ENCODE measurements at places on chromosomes 7 and 10. TPM values are rescaled to one million over a fixed set of nuclear protein-coding genes. Genes with fewer than 3 reads are reported as not detected.

DNA sequence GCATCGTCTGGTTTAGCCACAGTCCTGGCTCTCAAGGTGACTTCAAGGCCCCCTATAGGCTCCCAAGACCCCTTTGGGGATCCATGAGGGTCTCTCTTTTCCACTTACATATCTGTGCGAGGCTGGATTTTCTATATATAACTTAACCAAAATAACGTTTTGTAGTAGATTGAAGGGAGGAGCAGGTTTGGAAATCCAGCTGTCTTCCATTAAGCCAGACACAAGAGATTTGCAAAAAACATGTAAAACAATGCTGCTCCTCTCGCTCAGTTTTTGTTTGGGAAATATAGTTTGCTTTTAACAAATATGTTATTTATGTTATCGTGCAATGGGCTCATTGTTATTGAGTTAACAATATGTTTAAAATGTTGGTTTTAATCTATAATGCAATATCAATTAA, 811.2 kb downstream of the TYW1 start:
- DNase-seq: no peak

GRCh38 chr10:98915911-98916310, 319.7 kb downstream of the HPSE2 start:
- DNase-seq: no peak

The GPRIN2 gene
- total RNA-seq: 19.3 TPM

DNA sequence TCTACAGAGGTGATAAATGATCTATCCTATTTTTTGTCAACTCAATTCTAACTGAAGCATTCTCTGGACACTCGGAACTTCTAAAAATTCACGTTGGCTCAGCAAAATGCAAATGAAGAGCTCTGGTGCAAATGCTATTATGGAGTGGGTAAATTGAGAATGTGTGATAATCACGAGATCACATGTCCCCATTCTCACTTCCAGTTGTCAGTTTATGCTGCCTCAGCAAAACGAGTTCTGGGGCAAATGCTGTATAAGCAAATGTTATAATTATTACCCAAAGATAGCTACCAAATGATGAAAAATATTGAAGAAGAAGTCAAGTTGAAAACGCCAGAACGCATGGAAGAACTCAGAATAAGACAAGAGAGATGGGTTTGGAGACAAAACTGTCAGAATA, 29.4 kb downstream of the AKR1B1 start:
- no peak for DNase-seq

- no peak for DNase-seq
These were observed 91.2 kb downstream of the GTF2IRD1 start for GRCh38 chr7:74544706-74545469.

The CFAP58 gene
- 0.62 TPM for total RNA-seq

GRCh38 chr7:4675771-4676367, 6.2 kb upstream of the FOXK1 start:
- DNase-seq: no peak

The TRIL gene
- total RNA-seq: 10.9 TPM

DNA sequence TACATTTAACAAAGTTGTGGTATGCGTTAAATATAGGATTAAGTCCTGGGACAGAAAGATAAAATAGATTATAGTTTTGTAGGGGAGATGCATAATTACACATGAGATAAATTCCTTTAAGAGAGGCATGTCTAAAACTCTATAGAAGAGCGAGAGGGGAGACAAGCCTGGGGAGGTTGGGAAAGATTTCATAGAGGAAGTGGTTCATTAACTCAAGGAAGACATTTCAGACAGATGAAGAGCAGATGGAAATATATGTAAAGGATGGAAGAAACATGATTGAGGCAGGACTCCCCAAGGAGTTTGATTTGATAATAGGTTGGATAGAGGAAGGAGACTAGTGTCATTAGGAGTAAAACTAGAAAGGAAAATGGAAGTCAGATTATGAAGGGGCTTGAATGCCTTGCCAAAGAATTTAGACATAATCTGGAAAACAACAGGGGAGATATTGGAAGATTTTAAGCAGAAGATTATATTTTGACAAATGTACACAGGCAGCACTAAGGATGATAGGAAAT, 96.1 kb downstream of the PHTF2 start:
- DNase-seq: no peak

The TRIM50 gene
- total RNA-seq: 0.16 TPM

The SPDYE11 gene
- total RNA-seq: not detected

The ADCYAP1R1 gene
- total RNA-seq: 53.0 TPM
